ENCODE measurements at places on chromosomes 7 and 10. TPM values are rescaled to one million over a fixed set of nuclear protein-coding genes. Genes with fewer than 3 reads are reported as not detected.

LGI1 gene
- not detected for total RNA-seq

ATG9B gene
- 0.80 TPM for total RNA-seq

VPS37D gene
- total RNA-seq, result 3.5 TPM

TRPV6 gene
- total RNA-seq, result not detected

PCLO gene
- 1.2 TPM for total RNA-seq
